ENCODE measurements at places on chromosomes 5 and 9.

- no peak for DNase-seq
Measured at GRCh38 chr5:759111-759751, 25.3 kb downstream of the ZDHHC11B start.

GRCh38 chr5:39473156-39473775 is 48.5 kb upstream of the DAB2 start:
- no peak for DNase-seq

DNA sequence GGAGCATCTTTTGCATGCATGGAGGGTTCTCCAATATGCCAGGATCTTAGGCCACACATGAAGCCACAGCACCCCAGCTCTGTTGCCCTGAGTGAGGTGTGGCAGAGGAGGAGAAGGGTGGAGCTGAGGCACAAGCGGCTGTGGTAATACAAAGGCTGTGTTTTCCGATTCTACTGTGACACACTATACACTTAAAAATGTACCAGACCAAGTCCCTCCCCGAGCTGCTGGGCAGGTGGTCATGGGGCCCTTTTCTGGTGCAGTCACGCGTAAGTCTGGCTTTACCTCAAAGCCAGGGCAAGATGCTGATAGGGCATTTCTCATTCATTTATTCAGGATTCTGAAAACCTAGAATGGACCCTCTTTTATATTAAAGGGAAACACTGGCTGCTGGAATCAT is 3.7 kb downstream of the ADGRV1 start:
- peak; percentile 89 for DNase-seq

DNA sequence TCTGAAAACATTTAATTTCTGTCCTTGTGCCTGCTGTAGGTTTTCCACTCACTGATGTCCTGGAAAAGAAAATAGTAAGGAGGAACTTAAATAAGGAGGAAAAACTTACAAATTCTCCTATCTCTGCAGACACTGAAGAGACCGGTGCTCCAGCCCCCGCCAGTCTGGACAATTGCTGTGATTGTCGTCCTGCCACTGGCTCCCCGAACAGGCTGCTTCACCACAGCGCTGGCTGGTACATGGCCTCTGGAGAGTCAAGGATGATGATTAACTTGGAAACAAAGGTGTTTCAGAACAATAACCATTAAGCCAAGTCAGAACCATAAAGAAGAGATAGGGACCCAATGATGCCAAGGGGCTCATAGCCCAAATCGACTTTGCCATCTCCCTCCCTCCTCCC is 7.3 kb downstream of the PLAC8L1 start:
- DNase-seq: no peak

- DNase-seq: no peak
Measured at GRCh38 chr5:111928511-111928910, 171.5 kb upstream of the NREP start.

- DNase-seq: no peak
Measured at GRCh38 chr5:111668477-111669414, 88.2 kb downstream of the NREP start.

GRCh38 chr9:76887951-76888350 is 18.0 kb downstream of the PRUNE2 start:
- no peak for DNase-seq

- no peak for DNase-seq
Measured at GRCh38 chr5:107874795-107875194, 204.1 kb upstream of the EFNA5 start.

DNA sequence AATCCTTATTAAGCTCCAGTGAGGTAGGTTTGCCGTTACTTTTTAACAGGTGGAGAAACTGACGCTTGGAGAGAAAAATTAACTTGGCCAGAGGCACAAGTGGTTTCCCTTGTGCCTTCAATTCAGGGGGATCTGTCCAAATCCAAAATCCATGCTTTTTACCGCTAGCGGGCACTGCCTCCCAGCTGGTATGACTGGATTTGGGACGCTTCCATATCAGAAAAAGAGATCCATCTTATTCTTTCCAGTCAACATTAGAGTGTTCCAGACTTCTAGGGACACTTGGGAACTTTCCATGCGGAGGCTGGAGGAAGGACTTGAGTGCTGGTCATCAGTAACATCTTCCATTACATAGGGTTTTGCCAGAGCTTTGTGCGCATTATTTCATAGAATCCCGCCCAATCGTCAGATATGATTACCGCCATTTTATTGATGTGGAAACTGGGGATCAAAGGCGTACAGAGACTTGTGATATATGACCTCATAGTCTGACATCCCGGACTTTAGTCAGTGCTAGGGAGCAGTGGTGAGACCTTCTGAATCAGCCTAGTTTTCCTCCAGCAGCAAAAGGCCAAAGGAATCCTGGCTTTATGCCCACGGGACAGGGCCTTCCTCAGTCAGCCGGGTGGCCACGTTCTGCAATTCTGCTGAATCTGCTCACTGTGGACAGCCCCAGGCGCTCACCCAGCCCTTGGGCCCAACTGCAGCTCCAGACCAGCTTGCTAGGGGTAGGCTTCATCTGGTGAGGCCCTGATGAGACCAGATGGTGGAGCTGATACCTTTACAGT is 1.1 kb upstream of the GNPDA1 start:
- DNase-seq: no peak

- DNase-seq: no peak
Measured at GRCh38 chr9:132424857-132425674, 15.1 kb downstream of the CFAP77 start.

- no peak for DNase-seq
Measured at GRCh38 chr9:22114956-22115355, 105.9 kb upstream of the CDKN2B start.

- DNase-seq: no peak
Measured at GRCh38 chr5:152953788-152954483, 536.5 kb upstream of the GRIA1 start.

- DNase-seq: no peak
Measured at GRCh38 chr9:114431770-114432169, 44.0 kb upstream of the AKNA start.

DNA sequence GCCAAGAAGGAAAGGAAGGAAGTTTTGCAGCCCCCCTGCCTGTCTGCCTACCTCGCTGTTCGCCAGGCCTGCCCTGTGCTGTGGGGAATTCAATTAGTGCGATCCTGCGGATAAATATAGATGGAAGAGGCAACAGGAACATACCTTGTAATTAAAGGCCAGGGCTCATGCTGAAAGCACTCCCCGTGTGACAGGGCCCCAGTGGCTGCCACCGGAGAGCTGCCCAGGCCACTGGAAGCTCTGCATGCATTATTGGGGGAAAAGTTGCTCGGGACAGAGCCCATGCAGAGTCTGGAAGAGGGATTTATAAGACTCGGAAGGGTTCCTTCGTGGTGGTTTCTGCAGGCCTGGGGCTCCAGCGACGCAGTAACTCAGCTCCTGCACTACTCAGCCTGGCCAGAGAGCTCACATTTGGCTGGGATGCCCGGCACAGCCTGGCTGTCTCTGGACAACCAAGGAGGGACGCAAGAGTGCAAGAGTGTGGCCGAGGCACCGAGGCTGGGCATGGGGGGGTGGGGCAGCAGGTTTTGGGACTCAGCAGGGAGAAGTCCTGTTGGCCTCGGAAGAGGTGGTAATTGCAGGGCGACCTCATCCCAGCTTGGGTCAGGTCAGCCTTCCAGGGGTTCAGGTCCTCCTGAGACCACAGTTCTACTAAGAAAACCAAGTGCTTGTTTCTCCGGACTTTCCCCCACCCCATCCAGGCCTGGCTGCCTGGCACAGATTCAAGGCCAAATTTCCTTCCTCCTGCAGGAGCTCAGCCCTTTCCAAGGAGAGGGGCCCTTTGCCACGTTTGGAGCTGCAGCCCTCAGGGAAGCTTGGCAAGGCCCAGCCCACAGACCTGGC is 68.1 kb upstream of the GGTA1 start:
- no peak for DNase-seq

- no peak for DNase-seq
Measured at GRCh38 chr5:50653946-50654345, 12.5 kb upstream of the PARP8 start.

- DNase-seq: peak; percentile 72
Measured at GRCh38 chr9:91422758-91423711, 597 bp downstream of the NFIL3 start.

DNA sequence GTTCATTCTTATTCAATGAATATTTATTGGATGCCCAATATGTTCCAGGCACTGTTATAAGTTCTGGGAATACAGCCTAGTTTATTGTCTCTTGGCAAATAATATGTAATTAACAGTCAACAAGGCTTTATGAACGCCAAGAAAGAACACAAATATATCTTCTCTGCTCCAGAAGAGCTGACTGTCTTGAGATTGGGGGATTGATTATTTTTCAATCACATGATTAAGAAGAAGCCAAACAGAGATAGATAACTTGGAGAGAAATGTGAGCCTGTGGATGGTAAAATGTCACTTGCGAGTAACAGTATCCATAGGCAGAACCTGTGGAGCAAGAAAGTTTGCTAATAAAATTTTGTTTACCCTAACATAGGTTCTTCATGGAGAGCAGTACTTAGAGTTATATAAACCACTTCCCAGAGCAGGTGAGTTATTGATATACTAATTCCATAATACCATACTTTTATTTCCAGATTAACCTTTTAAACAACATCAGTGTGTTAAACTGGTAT is 49.4 kb downstream of the HSD17B4 start:
- no peak for DNase-seq
